ENCODE measurements at places on chromosomes 2 and 18.

GRCh38 chr2:71786291-71787107 is 333.1 kb downstream of the DYSF start:
- DNase-seq: no peak

DNA sequence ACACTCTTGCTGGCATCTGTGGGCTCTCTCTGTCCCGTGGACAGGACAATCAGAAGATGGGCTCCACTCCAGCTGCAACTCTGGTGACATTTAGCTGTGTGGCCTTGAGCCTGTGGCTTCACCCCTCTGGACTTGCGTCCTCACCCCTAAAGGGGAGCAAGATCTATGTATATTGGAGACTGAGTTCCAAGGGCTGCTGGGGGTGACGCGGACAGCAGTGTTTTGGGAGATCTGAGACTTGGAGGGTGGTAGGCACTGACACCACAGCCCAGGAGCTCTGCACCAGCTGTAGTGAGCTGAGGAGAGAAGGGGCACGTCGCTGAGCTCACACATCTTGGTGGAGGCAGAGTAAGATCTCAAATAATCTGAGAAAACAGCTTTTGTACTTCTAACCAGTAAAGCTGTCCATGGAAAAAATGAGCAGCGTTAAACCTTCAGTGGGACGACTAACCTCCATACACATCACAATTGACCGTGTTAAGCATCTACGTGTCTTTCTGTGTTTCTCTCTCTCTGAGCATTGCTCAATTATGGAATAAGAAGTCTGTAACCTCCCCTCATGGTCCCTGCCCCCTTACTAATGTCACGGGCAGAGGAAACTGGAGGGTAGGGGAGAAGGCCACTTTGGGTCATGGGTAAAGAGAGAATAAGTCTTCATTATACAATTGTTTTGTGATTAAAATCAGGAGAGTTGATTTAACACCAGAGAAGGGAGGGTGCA is 85.8 kb downstream of the SH3RF3 start:
- DNase-seq: no peak

GRCh38 chr2:9463698-9464034 is 10.7 kb upstream of the IAH1 start:
- peak; percentile 97 for DNase-seq

- DNase-seq: no peak
Measured at GRCh38 chr2:38554973-38555595, 47.6 kb downstream of the HNRNPLL start.

DNA sequence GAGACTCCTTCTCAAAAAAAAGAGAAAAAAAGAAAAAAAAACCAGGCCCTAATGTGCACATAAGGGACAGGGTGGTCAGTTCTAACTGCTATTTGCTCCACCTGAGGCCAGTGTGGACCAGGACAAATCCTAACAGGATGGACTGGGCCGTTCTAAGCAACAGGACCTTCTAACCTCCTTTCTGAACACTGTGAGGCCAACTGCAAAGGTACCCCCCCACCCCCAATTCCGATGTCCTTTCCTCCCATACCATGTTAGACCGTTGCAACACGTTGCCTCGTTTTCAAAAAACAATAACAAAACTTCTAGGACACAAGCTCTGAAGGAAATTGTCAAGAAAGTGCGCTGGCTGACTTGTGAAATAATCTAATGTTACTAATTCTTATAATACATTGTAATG is 1.2 kb downstream of the THAP4 start:
- DNase-seq: no peak

GRCh38 chr2:209334188-209335017 is 89.4 kb upstream of the MAP2 start:
- peak; percentile 72 for DNase-seq

GRCh38 chr2:54347622-54348021 is 91.6 kb upstream of the TSPYL6 start:
- DNase-seq: no peak

- no peak for DNase-seq
Measured at GRCh38 chr18:26544451-26544850, 3.9 kb downstream of the KCTD1 start.

DNA sequence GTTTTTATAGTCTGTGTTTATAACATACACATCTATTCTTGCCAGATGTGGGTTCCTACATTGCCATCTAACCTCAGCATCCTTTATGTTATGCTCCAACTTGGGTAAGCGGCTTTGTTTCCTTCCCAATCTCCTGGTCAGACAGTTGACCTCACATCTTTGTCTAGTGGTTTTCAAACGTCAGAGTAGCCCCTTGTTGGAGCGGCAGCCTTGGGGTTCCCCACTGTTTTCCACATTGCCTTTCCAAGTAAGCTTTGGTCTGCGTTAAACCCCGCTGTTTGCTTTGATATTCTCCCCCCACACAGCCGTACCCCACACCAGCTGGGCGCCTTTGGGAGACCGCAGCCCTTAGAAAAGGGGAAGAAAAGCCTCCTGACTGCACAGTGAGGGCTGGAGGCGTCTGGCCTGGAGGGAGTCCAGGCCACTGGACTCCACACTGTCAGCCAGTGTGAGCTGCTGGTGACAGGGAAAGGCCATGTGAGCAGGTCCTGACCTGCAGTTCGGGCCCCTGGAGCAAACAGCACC is 83.3 kb downstream of the MALT1 start:
- DNase-seq: no peak

- DNase-seq: no peak
Measured at GRCh38 chr2:228697456-228697855, 516.0 kb upstream of the SPHKAP start.

GRCh38 chr2:29113891-29114321 is 1.3 kb upstream of the CLIP4 start:
- no peak for DNase-seq

- DNase-seq: no peak
Measured at GRCh38 chr2:75710220-75710576, 517 bp downstream of the GCFC2 start.

DNA sequence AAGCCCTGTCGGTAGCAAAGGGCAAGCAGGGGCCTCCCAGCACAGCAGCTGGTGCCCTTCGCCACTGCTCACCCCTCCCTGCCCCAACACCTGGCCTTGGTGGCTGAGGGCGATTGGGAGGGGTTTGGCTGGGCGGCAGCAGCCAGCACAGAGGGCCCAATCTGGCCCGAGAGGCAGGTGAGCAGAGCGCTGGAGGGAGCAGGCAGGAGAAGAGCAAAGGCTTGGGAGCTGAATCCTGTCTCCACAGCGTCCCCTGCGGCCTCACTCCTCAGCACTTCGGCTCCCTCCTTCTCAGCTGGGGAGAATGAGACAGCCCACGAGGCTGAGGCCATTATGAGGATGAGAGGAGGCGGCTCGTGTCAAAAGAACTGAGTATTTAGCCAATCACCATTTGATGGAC is 74.9 kb upstream of the TAF1B start:
- peak; percentile 23 for DNase-seq

DNA sequence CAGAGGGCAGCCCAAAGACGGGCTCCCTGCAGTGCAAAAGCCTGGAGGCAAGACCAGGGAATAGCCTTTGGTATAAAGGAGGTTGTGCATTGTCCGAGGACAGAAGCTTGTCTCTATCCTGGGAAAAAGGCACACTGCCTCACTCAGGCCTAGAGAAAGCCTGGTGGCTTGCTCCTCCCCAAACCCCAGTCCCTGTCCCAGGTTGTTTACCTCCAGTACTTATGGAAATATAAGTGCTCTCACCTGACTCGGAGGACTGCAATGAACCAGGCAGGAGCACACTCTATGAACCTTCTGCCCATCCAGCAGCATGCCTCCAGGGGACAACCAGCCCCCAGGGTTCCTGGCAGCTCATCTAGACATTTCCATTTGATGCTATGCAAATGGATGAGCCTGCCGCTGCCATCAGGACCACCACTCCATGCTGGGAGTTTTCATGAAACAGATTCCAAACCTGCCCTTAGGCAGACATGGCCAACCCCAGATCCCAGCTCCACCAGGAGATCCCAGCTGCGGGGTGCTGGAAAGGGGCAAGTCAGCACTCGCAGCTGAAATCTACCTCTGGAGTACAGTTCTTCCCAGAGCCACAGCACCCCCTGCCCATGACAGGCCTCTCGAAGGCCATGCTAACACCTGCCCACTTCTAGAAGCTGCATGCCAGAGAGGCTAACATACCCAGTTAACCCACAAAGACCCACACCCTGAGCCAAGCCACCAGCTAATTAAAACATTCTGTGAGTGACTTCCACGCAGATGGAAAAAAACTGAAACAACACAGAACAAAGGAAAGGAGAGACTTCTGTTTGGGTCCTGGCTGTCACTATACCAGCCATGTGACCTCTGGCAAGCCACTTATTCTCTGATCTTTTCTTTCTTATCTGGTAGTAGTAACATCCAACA is 101.7 kb downstream of the TTC32 start:
- DNase-seq: no peak

DNA sequence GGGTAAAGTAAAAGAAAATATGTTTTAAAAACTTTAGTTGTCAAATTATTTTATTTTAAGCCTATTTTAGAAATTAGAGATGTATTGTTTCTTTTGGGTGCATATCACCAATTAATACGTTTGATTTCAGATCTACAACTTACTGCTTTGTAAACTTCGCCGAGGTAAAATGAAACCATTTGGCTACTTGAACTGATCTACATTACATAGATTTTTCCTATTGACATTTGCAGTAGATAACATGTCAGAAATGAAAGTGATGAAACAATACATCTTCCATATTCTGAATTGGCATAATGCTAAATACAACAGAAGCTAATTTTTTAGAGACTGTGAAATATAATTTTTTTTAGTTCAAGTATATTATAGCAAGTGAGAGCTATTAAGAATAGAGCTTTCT is 39.5 kb downstream of the GLS start:
- DNase-seq: no peak

GRCh38 chr2:183465048-183465447 is 340.8 kb downstream of the NUP35 start:
- no peak for DNase-seq

DNA sequence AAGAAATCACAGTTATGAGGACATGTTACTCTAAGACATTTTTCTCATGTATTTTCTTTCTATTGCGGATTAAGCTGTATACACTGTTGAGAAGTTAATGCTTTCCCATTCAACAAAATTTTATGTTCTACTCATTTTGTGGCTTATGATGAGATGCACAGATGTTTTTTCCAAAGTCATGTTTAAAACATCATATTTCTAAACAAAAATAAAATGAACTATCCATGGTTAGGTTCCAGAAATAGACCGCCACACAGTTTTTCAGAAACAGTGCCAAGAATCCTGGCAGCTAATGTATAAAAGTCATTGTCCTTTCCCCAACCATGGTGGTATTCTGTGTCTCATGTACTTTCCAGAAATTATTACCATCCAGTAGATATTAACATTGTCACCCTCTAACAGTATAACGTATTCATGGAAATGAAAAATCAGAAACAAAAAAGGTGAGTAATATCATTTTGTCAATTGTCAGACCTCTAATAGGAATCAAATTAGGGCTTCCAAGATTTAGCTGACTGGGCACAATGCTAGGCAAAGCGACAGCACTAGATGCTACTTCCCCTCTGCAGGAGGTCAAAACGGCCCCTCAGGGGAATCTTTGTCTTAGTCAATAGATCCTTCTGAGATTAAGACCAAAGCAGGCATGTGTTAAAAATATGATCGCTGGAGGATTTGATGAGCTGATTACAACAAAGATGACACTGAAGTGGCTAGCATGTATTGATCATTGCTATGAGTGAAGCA is 54.4 kb upstream of the ZNF397 start:
- DNase-seq: no peak

DNA sequence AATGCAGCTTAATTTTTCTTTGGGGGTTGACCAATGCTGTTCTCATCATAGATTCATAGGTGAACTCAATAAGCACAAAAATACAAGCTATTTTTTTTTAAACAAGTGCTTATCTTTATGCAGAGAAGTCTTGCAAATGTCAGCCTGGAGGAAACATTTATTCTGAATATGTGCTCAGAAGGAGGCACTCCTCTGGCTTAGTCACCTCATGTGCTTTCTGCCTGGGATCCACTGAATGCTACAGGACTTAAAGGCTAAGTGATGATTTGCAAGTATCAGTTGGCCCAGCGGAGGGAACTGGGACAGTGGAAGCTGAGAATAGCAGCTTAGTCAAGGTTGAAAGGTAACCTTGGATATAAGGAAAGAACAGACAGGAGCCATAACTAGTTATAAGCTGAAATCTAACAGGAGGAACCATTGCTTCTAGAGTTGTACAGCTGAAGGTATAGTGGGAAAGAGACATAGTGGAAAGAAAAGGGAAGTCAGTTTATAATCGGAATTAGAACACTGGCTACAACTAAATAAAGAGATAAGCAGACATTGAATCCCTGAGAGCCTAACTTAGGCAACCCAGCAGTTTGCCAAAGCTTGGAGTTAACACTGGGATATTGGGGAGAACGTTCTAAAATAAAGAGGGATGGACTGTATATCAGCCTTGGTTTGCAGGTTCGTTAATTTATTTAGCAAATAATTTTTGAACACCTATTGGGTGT is 488.7 kb downstream of the SUCLG1 start:
- no peak for DNase-seq

DNA sequence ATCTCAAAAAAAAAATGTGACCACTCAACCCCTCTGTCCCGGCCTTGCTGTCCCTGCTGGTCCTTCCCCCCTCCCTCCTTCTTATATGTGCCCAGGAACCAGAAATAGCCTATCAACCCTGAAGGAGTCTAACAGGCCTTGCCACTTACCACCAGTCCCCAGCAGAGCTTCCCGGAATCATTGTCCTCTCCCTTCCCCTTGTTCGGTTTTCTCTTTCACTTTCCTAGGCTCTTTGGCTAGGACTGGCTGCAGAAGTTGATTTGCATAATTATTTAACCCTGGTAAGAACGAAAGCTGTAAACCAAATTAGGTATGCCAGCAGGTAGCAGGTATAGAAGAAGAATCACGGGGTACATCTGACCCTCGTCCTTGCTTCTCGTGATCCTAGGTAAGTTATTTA is 72.6 kb upstream of the ZNF532 start:
- no peak for DNase-seq

GRCh38 chr2:165698444-165698884 is 95.6 kb downstream of the GALNT3 start:
- DNase-seq: peak; percentile 73

GRCh38 chr18:47724186-47724975 is 206.1 kb downstream of the SMAD2 start:
- DNase-seq: no peak

DNA sequence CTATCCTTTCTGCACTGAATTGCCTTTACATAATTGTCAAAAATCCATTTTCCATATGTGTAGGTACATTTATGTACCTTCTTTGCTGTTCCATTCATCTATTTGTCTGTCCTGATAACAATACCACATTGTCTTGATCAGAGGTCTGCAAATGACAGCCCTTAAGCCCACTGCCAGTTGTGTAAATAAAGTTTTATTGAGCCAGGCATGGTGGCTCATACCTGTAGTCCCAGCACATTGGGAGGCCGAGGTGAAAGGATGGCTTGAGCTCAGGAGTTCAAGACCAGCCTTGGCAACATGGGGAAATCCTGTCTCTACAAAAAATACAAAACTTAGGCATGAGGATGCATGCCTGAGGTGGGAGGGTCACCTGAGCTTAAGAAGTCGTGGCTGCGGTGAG is 121.0 kb downstream of the TFCP2L1 start:
- DNase-seq: no peak

DNA sequence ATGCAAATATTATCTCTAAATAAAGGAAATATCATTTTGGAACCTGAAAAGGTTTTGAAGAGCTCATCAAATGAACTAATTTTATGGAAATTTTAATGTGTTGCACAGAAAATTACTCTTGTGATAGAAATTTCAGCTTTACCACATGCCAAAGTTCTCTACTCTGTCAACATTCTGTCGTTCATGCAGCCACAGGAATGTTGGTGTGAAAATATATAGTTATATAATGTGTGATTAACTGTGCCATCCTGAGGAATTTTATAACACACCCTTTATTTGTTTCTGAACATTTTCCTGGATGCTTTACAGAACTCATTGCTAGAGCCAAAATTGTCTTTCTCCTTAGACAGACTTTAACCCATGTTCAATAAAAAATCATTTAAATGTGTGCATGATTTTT is 202.5 kb upstream of the SLC8A1 start:
- no peak for DNase-seq

- DNase-seq: no peak
Measured at GRCh38 chr2:12050396-12050795, 304.0 kb downstream of the LPIN1 start.

All from NCI-H1694 (cell line).